SJCRH30 (cell line): ENCODE measurements at places on chromosomes 5 and 9. TPM values are rescaled to one million over a fixed set of nuclear protein-coding genes. Genes with fewer than 3 reads are reported as not detected.

The TAS2R1 gene
- not detected in 2 replicates for total RNA-seq

The NRARP gene
- 0.89 and 1.0 TPM in 2 replicates for total RNA-seq

The C9orf85 gene
- total RNA-seq = 26.4 and 28.3 TPM in 2 replicates

The CCL27 gene
- total RNA-seq = 0.76 TPM in 1 of 2 replicates, not detected in the other

The FCN2 gene
- not detected in 2 replicates for total RNA-seq

The AFAP1L1 gene
- total RNA-seq = 0.45 and 0.56 TPM in 2 replicates

The PCDHB13 gene
- 3.0 and 3.2 TPM in 2 replicates for total RNA-seq

The LCP2 gene
- not detected in 2 replicates for total RNA-seq

The PCA3 gene
- total RNA-seq = 0.35 and 0.59 TPM in 2 replicates

The NR5A1 gene
- not detected in 2 replicates for total RNA-seq

The PCDHA6 gene
- 0.10 TPM in 1 of 2 replicates, not detected in the other for total RNA-seq

The IL9 gene
- total RNA-seq = not detected in 2 replicates

The PCDHB9 gene
- total RNA-seq = 4.9 and 5.1 TPM in 2 replicates

The NR2F1 gene
- 18.2 and 18.7 TPM in 2 replicates for total RNA-seq

The CYLC2 gene
- total RNA-seq = not detected in 2 replicates

The CAMK4 gene
- 18.1 and 19.3 TPM in 2 replicates for total RNA-seq

The SLC23A1 gene
- total RNA-seq = not detected in 2 replicates

The ADCY2 gene
- total RNA-seq = 6.5 and 9.6 TPM in 2 replicates

The C5orf24 gene
- total RNA-seq = 50.9 and 62.9 TPM in 2 replicates

The SLC9A3 gene
- total RNA-seq = 2.4 and 2.5 TPM in 2 replicates

The PCDHGA2 gene
- total RNA-seq = 0.71 and 1.0 TPM in 2 replicates

The S1PR3 gene
- total RNA-seq = not detected in 2 replicates

The RHOBTB3 gene
- 194 and 212 TPM in 2 replicates for total RNA-seq

The BAAT gene
- total RNA-seq = 0.10 TPM in 2 replicates

The IFNA21 gene
- total RNA-seq = not detected in 2 replicates

The SPINK5 gene
- total RNA-seq = 0.91 and 1.3 TPM in 2 replicates

The ARHGEF28 gene
- 5.2 and 5.8 TPM in 2 replicates for total RNA-seq

The LECT2 gene
- not detected in 2 replicates for total RNA-seq

The NOXA1 gene
- total RNA-seq = not detected in 2 replicates

The C5 gene
- total RNA-seq = 2.6 and 3.0 TPM in 2 replicates

The GFPT2 gene
- total RNA-seq = 0.47 and 1.1 TPM in 2 replicates

The ANKRD18B gene
- total RNA-seq = 13.3 and 23.4 TPM in 2 replicates

The GPR150 gene
- not detected in 2 replicates for total RNA-seq

The COL15A1 gene
- 7.5 and 7.6 TPM in 2 replicates for total RNA-seq

The IL4 gene
- not detected in 2 replicates for total RNA-seq

The PCDHB4 gene
- 0.25 and 0.42 TPM in 2 replicates for total RNA-seq

The FYB1 gene
- total RNA-seq = 0.05 TPM in 1 of 2 replicates, not detected in the other
